Mesenchymal stem cell (in vitro differentiated cells and primary cell): ENCODE measurements at places on chromosomes 2 and 18.

- DNase-seq, result peak; percentile 35
Measured at GRCh38 chr2:100246163-100247145, 75.8 kb downstream of the LONRF2 start.

DNA sequence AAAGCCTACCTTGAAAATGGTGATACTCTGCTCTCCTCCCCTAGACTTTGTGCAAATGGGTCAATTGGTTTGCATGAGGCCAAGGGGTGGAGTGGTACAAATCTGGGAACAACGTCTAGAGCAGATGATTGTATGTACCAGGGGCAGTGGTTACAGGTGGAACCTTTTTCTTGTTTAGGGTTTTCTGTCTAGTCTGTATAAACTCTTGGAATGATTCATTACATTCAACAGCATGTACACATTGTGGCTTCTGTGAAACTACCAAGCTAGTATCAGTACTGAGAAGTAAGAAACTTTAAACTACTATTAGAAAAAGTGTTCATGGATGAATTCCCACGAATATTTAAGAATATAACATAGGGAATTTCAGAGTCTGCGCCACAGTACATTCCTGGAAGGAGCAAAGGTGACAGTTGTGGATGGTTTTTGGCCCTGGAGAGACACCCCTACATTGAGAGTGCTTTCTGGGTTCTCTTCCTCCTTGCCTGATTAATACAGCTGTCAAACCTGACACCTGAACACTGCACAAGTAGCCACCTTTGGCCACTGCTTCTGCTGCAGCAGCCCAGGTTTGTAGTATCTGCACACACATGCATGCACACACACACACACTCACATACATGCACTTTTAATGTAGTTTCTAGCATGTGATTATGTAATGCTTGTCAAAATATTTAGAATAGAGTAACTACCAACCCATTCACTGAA lies 30.0 kb downstream of the CFAP221 start:
- DNase-seq, result no peak

GRCh38 chr18:78986018-78986481 lies 6.4 kb downstream of the SALL3 start:
- DNase-seq, result no peak

- peak; percentile 27 for DNase-seq
Measured at GRCh38 chr2:32715981-32716380, 88.1 kb downstream of the TTC27 start.

- no peak for DNase-seq
Measured at GRCh38 chr18:69780851-69781250, 166.8 kb downstream of the CD226 start.

DNA sequence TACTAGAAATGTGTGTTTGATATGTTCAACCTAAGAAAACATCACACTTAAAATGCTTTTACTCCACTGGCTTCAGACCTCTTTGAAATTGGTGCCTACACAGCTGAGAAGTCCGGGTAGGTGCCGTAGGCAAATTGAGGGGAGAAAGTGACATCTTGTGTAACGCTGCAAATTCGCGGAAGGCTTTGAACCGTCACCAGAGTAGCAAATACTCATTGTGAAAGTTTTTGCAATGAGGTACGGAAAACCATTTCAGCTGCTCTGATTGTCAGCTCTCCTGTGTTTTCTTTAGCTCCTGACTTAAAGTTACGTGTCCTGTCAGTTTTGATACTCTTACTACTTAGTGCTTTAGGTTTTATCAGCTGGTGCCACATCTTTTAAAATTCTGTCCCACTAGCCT lies 224.5 kb downstream of the FAM210A start:
- DNase-seq, result no peak

DNA sequence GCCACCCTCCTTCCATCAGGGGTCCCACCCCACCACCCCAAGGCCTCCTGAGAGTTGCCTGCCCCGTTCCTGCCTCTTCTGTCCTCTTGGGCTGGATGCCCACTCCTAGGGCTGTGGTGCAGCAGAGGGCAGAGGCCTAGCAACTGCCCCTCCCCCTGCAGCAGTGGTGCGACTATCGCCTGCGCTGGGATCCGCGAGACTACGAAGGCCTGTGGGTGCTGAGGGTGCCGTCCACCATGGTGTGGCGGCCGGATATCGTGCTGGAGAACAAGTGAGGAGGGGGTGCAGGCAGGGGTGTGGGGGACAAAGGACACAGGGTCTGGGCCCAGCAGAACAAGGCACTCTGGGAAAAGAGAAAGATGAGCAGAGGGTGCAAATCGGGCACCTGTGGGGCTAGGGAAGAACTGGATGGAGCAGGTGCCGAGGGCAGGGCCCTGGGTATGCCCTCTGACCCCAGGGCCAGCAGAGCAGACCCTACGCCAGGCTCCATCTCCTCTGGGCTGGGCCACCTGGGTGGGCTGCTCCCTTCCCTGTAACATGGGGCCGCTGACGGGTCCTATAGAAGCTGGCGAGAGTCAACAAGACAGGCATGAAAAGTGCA lies 1.0 kb downstream of the CHRNG start:
- no peak for DNase-seq

DNA sequence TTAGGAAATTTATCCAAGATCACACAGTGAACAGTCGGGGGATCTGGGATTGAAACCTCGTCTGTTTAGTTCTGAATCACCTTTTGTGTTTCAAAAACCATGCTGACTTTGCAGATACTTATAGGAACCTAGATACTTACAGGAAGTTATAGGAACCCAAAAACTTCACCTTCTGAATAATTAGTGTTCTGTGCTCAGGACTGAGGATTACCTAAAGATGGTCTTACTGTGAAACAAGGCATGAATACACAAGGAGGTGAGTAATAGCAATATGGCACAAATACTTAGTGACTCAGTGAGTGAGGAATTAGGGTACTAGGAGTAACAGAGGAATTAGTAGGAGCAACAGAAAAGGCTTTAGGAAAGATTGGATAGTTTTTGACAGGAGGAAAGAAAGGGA lies 145.5 kb downstream of the LRATD1 start:
- DNase-seq, result peak; percentile 5

GRCh38 chr2:64632835-64633819 lies 20.6 kb downstream of the SERTAD2 start:
- DNase-seq, result peak; percentile 60

- no peak for DNase-seq
Measured at GRCh38 chr2:195458936-195459335, 198.1 kb upstream of the SLC39A10 start.

- DNase-seq, result peak; percentile 61
Measured at GRCh38 chr18:8153887-8154583, 455.2 kb upstream of the RAB12 start.

- no peak for DNase-seq
Measured at GRCh38 chr18:26357960-26358359, 131.7 kb downstream of the TAF4B start.

GRCh38 chr2:11097038-11097720 lies 58.1 kb upstream of the SLC66A3 start:
- DNase-seq, result peak; percentile 58

GRCh38 chr2:33670392-33670937 lies 71.4 kb upstream of the FAM98A start:
- DNase-seq, result no peak

GRCh38 chr18:10332452-10332851 lies 122.0 kb upstream of the APCDD1 start:
- DNase-seq, result no peak

GRCh38 chr18:9648431-9649163 lies 34.2 kb upstream of the PPP4R1 start:
- no peak for DNase-seq

- no peak for DNase-seq
Measured at GRCh38 chr2:95225658-95226057, 18.3 kb downstream of the ZNF892 start.

GRCh38 chr2:68605939-68606338 lies 37.4 kb upstream of the PROKR1 start:
- no peak for DNase-seq
